Ammon's horn (tissue), 1 donor: ENCODE measurements at places on chromosomes 7 and 10.

GRCh38 chr7:44294325-44295069 lies 30.9 kb downstream of the CAMK2B start:
- DNase-seq = peak; percentile 7

DNA sequence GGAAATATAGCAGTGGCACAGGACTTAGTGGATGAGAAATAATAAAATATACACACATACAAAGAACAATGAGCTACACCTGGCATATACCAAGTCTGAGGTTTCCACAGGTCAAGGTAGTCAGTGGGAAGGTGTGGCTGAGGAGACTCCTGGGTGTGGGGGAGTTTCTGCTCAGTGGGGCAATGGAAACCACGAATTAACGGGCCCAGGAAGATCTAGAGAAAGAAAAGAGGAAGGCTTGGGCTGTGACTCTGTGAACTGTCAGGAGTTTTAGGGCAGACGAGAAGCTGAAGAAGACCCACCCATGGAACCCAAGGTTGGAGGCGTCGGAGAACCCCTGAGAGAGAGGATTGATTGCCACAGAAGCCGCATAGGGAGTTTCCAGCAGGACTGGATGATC lies 196.5 kb downstream of the HERPUD2 start:
- no peak for DNase-seq

DNA sequence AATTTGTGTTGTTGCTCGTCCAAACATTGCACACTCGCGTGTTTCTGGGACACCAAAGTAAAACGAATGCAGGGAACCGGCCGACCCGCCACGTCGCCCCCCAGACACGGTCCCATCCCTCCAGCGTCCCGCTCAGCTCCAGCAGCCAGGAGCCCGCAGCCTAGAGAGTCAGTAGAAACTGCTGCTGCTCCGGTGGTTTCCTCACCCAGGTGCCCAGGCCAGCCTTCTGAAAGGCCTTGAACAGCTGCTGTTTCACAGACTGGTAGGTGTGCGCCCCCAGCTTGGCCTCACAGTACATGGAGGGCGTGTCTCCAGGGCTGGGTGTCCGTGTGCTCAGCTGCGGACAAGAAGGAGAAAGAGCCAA lies 126.8 kb downstream of the WDR37 start:
- DNase-seq = no peak

- DNase-seq = no peak
These were observed 30.9 kb upstream of the PLXDC2 start for GRCh38 chr10:19785366-19785765.

DNA sequence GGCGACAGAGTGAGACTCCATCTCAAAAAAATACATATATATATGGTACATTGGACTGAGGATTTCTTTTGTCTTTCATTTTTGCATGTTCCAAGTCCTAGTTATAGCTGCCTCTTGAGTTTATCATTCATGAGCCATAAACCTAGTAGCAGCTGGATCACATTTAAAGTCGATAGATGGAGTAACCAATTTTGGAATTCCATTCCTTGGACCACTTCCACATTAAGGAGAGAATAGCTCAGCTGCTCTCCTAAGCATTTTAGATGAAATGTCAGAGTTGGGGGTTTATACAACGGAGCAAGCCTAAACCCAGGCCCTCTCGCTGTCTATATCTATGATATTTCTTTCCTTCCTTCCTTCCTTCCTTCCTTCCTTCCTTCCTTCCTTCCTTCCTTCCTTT lies 141.2 kb downstream of the LYZL1 start:
- no peak for DNase-seq

- peak; percentile 93 for DNase-seq
These were observed 29.7 kb downstream of the TMEM248 start for GRCh38 chr7:66950763-66951162.

- DNase-seq = no peak
These were observed at the start of gene LIPK for GRCh38 chr10:88705958-88706357. Gene LIPK, plus strand, starts transcription at chr10:88706249. Its CDS starts 18,295 bp downstream, at chr10:88724544.

- no peak for DNase-seq
These were observed 86.7 kb downstream of the AVL9 start for GRCh38 chr7:32582036-32582435.

- DNase-seq = no peak
These were observed 213.9 kb downstream of the BAMBI start for GRCh38 chr10:28891058-28891713.

GRCh38 chr10:100307684-100308083 lies 21.2 kb upstream of the BLOC1S2 start:
- no peak for DNase-seq

DNA sequence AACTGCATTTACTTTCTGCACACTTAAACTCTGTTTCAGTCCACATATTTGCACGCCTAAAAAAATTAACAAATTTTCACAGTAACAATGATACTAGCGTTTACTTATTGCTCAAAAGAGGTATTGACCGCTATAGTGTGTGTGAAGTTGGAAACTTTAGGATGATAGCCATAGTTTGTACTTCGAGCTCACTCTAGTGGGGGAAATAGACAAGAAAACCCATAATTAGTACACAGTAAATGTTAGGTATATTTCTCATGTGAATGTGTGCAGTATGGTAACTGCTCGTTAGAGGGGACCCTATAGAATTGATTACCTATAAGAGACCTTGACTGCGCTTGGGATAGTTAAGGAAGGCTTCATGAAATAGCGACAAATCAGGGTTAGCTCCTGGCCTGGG lies 238.4 kb downstream of the AUTS2 start:
- DNase-seq = no peak

DNA sequence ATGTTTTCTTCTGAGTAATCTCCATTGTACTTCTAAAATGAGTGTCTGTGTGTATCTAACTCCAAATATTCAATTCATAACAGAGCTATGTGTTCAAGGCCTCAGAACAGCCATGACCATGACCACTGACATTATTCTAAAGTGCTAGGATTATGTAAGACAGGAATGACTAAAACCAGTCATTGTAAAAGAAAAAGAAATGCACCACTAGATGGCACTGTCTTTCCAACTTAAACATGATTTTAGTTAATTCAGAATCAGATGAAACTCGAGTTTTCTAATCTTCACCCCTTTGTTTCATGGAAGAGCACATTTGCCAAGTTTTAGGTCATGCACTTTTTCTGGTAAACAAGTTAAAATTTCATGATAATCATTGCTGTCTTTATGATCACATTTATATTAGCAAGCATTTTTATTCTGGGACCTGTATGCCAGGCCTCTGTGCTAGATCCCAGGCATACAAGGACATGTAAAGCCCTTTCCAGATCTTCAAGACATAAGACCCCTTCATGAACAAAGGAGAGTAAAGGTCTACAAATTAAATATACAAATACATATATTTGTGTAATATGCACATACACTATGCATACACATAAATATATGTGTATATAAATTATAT lies 26.1 kb upstream of the RSU1 start:
- peak; percentile 72 for DNase-seq

GRCh38 chr7:148982654-148983199 lies 45.6 kb downstream of the PDIA4 start:
- no peak for DNase-seq

DNA sequence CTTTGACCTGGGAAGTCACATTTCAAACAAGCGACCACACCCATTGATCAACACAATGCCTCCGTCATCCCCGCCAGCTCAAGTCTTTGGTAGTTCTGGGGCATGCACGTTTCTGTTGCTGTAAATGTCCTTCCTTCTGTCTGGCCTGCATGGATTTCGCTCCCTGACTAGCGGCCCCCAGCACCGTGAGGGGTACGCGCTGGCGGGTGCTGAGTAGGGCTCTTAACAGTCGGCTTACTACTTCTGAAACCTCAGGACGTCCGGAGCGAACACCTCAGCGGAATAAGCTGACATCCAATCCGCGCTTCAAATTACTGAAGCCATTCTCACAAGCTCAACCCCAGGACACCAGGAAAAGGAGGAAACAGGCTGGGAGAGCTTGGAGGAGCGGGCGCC lies 505 bp downstream of the NUDCD3 start:
- no peak for DNase-seq

DNA sequence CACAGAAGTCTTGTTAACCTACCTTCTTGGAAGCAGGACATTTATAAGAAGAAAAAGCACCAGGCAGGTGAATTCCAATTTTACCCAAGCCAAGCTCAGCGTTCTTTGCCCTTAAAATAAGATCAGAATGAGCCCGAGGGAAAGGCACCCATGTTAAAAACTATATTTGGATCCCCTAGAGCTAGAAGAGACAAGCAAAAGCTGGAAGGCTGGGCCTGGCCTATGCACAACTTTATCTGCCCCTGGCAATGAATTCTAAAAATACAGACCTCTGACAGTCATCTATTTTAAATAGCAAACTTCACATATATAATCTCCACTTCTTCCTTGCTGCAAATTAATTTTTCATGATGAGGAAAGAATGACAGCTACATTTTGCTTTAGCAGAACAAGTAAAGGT lies 180.9 kb downstream of the FGFR2 start:
- no peak for DNase-seq

DNA sequence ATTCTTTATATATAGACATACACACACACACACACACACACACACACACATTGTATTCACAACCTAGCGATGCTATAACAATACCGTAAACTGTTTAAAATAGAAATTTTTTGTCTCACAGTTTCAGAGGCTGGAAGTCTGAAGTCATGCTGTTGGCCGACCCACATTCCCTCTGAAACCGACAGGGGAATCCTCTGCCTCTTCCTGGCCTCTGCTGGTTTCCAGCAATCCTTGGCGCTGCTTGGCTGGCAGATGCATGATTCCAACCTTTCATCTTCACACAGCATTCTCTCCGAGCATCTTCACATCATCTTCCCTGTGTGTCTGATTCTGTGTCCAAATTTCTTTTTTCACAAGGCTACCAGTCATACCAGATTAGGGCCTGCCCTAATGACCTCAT lies 94.8 kb downstream of the CCDC71L start:
- no peak for DNase-seq

DNA sequence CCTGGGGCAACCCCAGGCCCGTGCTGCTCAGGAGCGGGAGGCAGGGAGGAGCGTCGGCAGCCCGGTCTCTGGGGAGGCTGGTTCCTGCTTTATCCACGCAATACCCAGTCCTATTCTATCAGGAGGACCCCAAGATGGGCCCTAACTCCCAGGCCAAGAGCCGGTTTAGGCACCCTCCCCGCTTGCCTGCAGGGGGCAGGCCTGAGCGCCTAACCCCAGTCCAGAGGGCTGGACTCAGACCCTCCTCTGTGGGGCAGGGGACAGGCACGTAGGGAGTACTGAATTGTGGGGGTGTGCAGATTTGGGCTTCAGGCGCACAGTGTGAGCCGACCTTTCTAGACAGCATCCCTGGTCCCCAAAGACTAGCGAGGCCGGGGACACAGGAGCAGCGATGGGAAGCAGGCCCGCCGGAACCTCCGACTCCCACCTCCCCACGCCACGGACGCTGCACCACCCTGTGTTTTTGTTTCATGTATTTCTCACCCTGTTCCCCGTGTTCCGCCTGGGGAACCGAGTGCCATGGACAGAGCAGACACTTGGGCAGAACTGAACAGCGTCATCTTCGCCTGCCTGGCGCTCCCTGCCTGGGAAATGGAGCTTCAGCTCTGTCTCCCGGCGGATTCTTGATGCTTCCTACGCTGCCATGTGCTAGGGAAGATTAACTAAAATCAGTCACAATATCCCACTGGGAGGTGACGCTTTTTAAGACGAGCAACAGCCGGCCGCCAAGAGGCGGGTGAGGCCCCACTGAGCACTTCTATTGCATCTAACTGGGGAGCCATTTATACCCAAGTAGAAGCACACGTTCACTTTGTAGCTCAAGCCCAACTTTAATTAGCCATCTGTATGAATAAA lies 5.3 kb downstream of the NUDT1 start:
- no peak for DNase-seq

DNA sequence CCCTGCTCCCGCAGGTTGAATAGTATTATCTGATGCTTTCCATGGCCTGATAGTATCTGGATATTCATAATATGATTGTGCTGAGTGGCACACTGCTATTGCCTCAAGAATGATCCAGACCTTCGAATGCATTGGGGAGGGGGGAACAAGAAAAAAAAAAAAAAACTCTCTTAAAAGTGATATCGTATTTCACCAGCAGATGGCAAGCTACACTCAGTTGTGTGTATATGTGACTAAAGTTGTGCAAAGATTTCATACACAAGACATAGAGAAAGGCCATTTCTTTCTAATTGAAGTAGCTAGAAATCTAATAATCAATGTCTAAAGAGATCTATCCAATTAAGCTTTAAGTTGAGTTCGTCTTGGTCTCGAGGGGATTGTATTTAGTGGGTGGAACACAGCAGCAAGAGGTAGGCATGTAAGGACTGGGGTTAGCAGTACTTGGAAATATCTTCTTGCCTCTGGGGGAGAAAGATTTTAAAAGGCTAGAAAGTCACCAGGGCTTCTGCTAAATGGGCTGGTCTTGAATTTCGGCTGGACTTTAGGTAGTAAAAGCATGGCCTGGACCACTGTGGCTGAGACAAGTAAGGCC lies 15.3 kb downstream of the SFRP4 start:
- peak; percentile 51 for DNase-seq

GRCh38 chr10:42952349-42952748 lies 124.5 kb upstream of the RET start:
- DNase-seq = no peak

DNA sequence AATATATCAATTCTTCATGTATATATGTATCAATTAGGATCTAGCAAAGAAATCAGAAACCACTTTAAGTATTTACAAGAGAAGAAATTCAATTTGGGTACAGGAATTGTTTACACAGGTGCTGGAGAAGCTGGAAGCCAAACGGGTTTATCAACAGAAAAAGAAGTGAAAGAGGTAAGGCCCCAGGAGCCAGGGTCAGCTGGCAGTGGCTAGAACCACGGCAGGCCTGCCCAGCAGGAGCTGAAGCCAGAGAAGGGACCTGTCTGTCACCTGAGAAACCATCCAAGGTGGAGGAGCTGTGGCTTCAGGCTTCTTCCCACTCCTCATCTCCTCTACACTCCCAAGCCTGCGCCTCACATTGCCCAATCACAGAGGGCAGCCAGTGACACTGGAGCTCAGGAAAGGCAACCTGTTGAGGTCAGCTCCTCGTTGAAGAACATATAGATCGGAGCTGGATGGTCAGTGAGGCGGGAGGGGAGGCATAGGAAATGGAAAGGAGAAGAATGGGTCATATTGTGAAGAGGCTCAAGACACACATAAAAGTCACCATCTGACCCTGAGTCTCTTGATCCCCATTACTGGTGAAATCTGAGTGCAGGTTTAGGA lies 182.6 kb downstream of the REEP3 start:
- DNase-seq = no peak

DNA sequence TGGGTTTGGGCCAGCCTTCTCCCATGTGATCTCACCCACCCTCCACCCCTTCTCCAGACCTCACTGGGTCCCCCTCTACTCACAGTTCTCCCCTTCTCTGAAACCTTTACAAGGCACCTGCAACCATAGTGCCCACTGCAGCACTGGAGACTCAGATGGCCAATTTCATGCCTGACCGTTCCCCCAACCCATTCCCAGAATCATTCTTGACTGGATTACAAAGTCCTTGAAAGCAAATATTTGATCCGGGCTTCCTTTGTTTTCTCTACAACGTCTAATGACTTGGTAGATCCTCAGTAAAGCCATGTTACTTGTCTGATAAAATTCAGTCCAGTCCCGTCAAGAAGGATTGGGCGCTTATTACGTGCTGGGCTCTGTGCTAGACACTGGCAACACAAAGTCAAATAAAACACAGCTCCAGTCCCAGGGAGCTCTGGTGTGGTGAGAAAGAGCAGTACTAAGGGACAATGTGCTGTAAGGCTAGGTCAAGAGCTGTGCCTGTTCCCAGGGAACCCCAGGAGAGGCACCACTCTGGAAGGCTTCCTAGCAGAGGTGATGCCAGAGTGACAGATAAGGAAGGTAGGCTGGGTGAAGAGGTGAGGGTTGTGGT lies 36.5 kb downstream of the SH3PXD2A start:
- no peak for DNase-seq
